ENCODE measurements at places on chromosomes 16 and 17.

DNA sequence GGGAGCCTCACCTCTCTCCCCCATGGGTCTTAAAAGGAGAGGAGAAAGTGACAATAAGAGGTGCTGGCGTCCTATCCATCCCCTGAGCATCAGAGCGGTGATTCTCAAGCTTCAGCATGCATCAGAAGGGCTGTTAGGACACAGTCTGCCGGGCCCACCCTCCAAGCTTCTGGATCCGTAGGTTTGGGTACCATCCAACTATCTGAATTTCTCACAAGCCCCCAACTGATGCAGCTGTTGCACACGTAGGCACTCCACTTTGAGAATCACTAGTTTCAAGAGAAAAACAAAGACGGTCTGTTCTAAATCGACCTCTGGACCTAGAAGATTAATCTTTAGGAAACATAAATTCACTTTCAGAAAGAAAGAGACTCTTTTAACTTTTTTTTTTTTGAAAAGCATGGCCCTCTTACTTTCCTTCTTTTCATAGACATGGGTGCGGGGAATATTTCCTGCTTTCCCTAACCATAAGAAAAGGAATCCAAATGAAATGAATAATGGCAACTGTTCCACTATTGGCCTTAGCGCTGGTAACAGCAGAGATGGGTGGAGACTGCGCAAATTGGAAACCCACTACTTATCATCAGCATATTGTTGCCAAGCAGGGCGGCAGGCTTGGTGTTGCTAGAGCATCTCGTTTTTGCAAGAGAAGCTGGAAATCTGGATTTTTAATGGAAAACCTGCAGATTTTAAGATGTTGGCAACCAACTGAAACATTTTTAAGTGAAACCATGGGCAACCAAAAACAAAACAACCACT is 144.4 kb downstream of the GAS7 start:
- DNase-seq, result no peak

DNA sequence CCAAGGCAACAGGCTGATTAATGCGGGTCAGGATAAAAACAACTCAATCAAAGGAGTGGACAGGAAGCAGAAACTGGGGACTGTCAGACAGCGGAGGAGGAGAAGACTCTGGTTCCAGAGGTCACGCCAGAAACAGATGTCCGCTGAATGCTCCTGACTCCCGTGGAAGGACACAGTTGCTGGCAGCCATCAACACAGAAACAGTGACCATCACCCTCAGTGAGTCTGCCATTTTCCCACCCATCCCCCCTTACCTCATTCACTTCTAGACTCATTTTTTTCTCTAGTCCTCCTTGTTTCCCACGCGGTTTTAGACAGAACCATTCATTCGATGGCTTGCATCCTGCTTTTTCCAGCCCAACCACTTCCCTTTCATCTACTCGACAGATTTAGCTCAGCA is 40.9 kb downstream of the DHRS7C start:
- no peak for DNase-seq

- no peak for DNase-seq
Observed at GRCh38 chr17:9173386-9173983, 152.2 kb downstream of the NTN1 start.

DNA sequence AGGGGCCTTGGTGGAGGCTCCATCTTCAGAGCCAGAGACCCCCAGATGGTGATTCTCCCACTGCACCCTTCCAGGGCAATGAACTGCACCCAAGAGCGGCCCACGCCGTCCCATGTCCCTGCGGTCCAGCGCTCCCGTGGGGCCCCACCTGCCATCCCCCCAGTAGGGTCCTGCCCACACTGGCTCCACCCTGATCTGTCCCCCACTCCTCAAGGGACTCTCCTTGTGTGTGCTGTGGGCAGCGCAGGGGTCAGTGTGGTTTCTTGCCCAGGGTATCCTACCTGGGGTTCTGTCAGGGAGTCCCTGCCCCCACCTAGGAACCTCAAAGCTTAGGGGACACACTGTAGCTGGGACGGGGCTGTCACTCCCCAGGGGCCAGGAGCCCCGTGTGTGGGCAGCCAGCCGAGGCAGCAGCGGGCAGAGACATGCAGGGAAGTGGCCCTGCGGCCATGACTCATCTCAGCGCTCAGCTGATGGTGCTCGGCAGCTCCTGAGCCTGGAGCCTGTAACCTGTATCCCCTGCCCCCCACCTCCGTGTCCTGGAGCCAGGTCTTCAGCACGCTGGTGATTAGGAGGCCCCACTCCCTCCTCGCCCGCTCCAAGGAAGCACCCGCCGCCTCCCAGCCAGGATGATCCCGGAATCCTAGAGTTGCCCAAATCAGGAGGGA is 35.7 kb upstream of the SSTR5 start:
- no peak for DNase-seq

- DNase-seq, result no peak
Observed at GRCh38 chr16:58960484-58960883, 226.4 kb upstream of the GOT2 start.

DNA sequence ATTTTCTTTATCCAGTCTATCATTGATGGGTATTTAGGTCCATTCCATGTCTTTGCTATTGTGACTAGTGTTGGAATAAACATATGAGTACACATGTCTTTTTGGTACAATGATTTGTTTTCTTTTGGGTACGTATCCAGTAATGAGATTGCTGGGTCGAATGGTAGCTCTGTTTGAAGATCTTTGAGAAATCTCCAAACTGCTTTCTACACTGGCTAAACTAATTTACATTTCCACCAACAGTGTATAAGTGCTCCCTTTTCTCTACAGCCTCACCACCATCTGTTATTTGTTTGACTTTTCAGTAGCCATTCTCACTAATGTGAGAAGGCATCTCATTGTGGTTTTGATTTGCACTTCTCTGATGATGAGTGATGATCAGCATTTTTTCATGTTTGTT is 103.7 kb downstream of the GOSR1 start:
- DNase-seq, result no peak

GRCh38 chr16:2834968-2835367 is 4.9 kb downstream of the ZG16B start:
- no peak for DNase-seq

DNA sequence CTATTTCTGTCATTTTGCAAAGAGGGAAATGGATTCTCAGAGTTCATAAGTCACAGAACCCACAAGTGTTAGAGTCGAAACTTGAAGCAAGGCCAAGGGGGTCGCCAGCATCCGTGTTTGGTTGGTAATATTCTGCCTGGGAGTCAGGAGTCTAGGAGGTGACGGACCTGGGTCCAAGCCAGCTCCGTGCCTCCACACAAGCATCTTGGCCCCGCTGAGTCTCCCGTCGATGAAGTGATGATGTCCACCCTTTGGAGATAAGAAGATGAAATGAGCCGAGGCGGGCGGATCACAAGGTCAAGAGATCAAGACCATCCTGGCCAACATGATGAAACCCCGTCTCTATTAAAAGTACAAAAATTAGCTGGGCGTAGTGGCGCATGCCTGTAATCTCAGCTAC is 53.2 kb upstream of the TNRC6C start:
- DNase-seq, result peak; percentile 1

- no peak for DNase-seq
Observed at GRCh38 chr17:78667091-78667490, 89.9 kb upstream of the DNAH17 start.

GRCh38 chr17:38539386-38539785 is 66.4 kb downstream of the SRCIN1 start:
- DNase-seq, result no peak

DNA sequence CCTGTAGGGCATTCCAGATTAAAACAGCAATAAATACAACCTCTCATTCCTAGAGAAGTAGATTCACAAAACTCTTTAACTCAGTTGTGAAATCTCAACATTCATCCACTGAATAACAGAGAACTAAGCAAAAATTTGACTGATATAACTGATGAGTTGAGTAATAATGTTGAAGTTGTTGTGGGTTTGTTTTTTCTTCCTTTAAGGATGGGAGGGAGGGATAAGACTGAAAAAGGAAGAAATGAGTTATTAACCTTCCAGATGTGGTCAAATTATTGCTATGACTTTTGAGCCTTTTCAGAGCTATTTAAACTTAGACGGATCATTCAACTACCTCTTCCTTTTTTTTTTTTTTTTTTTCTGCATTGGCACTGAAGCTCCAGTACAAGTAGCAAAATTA is 38.6 kb downstream of the SKAP1 start:
- no peak for DNase-seq

Measured in CD8-positive, alpha-beta memory T cell (primary cell).